Hematopoietic multipotent progenitor cell treated with erythropoietin and hydrocortisone succinate and interleukin-3 and kit ligand, for 4 days (in vitro differentiated cells): ENCODE measurements at places on chromosomes 11 and 22.

DNA sequence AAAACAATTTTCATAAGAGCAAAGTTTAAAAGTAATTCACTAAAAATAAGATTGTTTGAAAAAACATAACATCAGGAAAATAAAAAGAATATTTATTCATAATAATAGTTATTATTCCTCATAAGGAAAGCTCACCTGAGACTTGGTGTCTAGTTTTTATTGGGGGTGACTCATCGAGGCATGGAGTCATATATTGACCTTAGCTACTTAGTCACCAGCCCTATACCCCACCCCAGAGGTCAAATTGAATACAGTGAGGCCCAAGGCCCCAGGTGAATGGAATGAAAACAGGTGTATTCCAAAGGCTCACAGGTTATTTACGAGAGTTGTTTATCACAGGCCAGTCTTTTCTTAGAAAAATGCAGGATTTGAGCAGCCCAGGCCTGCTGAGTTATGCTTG lies 36.9 kb downstream of the CNTF start:
- no peak for DNase-seq

DNA sequence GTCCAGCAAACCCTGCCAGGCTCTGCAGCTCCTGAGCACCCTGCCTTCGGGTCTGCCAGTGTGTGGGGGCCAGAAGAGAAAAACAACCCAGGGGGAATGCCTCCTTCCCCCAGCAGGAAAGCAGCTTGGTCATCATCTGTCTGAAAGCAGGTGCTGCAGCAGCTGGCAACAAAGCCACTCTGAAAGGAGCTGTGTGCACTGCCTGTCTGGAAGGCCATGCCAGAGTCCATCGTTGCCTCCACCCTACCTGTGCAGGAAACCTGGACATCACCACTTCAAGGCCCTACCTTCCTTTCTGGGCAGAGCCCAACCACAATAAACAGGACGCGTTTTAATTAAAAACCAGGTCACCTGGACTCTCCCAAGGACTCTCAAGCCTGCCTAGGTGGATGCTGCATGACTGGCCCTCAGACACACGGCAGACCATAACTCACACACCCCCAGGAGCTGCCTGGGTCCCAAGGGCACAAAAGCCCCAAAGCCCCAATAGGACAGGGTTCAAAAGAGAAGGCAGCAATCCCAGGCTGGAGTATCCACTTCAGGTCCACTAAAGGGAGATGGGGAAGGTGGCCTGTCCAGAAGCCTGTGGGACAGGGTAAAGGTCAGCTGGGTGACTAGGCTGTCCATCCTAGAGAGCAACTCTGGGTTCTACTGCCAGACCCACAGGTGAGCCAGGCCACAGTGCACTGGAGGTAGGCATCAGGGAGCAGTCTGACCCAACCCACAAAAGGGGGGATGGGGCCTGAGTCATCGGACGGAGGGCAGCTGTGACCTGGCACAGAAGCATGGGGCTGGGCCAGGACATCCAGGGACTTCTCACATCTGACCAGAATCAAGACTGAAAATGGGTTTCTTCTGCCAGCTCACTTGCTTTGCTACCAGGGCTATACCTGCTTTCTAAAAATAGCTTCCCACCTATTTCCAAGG lies 6.1 kb downstream of the GNB1L start:
- no peak for DNase-seq

GRCh38 chr11:387193-387793 lies 6.7 kb upstream of the PKP3 start:
- no peak for DNase-seq

- DNase-seq, result peak; percentile 60
These were observed at the start of gene TMEM25 for GRCh38 chr11:118530683-118531596. Gene TMEM25 (plus strand): TSS chr11:118531192. CDS start chr11:118531802, 610 bp downstream.

- no peak for DNase-seq
These were observed 42.8 kb upstream of the SLC37A2 start for GRCh38 chr11:125020342-125020741.

- no peak for DNase-seq
These were observed 1.9 kb upstream of the SMTN start for GRCh38 chr22:31079095-31079642.

- peak; percentile 27 for DNase-seq
These were observed 12.0 kb downstream of the TBC1D22A start for GRCh38 chr22:46774253-46774979.

DNA sequence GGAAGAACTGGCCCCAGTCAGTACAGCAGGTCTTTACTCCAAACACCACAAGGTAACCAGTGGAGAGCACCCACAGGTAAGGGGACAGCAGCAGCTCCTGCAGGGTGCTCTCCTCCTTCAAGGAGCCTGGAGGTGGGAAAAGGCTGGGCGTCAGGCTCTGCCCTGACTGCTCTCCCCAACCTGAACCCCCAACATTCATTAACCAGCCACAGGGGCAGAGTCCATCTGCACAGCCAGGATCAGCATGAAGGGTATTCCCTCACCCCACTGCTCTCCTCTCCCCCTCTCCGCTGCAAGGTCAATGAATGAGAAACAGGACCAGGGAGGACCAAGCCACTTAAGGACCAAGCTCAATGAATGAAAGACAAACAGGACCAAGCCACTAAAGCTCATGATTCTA lies 3.7 kb downstream of the SLC37A4 start:
- DNase-seq, result no peak

GRCh38 chr11:68714060-68714856 lies 29.9 kb downstream of the GAL start:
- no peak for DNase-seq

- no peak for DNase-seq
These were observed 14.8 kb downstream of the SHISA8 start for GRCh38 chr22:41899992-41900651.

DNA sequence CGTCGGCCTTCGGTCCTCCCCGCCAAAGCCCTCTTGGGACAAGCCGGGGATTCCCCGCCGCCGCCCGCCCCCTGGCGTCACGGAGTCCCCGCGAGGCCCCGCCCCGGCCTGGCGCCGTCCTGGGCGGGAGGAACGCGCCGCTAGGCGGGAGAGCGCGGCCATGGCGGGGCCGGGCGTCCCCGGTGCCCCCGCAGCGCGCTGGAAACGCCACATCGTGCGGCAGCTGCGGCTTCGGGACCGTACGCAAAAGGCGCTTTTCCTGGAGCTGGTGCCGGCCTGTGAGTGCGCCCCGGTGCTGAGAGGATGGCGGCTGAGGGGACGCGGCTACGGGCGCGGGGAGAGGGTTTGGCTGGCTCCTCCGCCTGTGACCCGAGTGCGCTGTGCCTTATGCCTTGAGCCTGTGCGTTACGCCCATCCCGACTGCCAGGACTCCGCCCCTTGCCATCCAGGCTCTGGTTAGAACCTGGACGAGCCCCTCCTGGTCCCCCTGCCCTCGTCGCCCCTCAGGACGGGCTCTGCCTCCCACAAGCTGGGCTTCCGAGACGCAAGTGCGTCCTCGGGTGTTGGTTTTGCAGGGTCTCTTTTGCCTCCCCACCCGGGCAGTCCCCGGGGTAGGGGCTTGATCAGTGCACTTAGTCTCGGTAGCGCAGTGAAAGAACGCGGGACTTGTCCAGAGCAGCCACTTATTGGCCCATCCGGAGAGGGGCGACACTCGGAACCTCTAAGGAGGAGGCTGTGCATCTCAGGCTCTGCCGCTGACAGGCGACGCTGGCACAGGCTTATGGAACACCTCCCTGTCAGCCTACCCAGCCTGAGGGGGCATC lies at the start of gene ATG16L2:
ATG16L2 (plus strand) TSS at position 126 of the 824 bp plus-strand sequence; CDS start at position 161, 35 bp downstream.
- DNase-seq, result peak; percentile 94

GRCh38 chr11:108959874-108960273 lies 295.0 kb downstream of the DDX10 start:
- no peak for DNase-seq

DNA sequence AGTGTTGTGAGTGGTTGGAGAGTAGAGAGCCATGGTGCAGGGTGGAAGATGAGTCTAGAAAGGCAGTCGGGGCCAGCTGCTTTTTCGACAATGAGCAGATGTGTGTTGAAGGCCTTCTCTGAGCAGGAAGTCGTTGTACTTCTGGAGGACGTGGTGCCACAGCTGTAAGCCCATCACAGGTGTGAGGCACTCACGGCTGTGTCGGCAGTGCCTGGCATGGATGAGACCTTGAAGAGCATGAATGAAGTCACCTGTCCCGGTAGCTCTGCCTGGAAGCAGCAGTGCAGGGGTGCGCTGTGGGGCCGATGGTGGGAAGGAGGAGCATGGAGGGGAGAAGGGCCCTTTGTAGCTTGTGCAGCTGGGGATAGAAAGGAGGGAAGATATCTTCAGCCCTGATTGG lies 165.2 kb downstream of the PKNOX2 start:
- no peak for DNase-seq

DNA sequence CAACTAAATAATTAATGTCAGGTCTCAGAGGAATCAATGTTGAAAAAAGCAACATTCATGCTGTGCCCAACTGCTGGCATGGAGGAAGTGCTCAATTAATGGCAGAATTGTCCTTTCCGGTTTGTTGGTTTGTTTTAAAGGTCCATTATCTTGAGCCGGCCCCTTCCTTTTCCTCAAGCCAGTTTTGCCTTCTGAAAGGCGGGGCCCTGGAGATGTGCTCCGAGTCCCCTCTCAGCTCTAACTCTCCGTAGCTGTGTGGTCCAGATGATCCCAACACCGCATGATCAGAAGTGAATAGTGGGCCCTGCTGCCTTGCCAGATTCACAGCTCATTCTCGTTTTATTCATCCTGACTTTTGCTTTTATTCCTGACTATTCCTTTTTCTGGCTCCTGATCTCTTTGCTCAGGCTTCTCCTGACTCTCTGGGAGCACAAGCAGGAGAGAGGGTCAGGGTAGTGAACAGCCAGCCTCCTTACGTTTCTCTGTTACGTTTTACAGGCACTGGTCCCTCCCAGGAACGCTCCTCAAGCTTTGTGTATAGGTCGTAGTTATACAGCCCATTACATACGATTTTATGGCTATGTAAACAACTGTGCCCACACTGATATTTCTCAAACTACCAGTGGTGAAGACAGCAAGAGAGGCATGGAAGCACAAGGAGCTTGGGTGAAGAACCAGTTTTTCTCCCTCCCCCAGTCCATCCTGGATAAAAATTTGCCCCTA lies 265.9 kb downstream of the LARGE1 start:
- no peak for DNase-seq

DNA sequence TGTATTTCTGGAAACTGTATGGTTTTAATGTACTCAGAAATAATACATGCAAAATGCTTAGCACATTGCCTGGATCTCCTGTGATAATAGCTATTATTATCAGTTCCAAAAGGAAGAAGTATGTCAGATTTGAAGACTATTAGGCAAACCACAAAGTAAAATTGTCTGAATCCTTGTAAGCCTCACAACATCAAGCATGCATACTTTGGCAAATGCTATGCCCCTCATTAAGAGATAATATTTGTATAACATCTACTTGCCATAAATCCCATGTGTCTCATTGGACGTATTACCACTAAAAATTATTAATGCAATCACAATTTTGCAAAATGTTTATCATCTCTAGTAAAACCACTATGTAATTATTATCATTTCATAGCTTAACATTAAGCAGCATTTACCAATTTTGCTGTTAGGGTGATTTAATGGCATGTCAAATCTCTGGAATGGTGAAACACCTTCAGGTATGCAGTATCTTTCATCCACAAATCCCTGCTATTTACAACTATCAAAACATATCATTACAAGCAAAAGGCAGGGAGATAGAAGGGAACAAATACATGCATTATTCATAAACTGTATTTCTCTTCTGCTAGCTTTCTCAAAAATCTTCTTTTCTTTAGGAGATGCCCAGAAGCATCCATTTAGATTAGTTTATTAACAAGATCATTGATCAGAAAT lies 974.6 kb upstream of the RAG2 start:
- DNase-seq, result no peak

DNA sequence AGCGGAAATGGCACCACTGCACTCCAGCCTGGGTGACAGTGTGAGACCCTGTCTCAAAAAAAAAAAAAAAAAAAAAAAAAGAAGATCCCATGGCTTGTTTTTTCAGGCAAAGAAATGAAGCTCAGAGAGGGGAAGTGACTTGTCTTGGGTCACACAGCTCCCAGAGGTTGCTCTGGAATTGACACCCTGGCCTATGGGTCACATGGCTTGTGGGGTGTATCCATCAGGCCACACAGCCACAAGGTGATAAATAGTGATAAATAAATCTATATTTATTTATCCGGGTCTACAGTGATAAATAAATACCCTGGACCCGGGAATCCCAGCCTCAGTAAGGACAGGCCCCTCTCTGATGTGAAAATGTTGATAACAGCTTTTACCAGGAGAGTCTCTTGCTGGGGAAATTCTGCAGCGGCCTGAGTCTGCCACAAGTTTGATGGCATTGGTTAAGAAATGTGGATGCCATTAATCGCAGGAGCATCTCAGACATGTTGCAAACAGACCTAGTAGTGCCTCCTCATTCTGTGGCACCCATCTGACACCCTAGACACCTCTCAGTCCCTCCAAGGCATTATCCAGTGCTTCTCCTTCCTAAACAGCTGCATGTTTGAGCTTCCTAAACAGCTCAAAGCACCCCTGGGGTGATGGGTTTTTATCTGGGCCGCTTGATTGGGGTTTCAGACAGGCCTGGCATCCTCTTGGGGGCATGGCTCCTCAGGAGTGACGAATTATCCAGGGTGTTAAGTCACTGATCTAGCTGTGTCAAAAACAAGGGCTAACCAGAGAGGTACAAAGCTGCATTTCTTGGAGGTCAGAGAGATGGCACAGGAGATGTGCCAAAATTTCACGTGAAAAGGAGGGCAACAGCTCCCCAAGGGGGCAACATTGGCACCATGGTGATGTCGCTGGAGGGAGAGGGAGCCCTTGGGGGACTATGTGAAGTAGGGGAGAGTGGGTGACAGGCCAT lies 1.9 kb upstream of the EMID1 start:
- peak; percentile 66 for DNase-seq

DNA sequence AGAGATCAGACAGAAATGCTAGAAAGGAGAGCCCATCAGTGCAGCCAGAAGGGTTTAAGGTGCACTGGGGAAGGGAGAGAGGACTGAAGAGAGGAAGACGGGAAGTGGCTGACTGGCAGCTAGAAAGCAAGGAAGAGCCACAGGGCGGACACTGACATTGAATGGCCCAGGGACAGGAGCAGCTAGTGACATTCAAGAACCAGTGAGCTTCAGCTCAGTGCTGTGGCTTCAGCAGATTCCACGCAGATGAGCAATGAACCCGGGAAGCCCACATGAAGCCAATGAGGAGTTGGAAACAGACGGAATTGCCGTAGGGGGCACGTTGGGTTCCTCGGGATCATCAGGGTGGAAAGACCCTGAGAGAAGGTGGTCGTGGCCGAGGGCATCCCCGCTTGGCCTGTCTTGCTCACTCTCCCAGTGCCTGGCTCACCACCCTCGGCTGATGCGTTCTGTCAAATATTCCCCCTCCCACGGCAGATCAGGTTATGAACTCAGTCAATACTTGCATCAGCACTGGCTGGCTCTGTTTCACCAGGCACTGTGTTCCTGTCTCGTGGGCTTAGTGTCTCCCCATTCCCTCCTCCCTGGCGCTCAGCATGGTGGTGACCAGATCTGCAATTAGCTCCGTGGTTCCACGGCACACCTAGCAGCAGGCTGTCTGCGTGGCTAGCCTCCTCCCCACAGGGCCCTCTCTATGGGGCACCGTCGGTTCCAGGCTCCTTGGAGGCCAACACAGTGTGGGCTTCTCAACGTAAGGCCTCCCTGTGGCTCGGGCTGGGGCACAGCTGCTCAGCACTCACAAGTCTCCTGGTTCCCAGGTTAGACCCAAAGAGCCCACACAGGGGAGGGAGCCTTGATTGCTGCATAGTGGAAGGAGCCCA lies 145.5 kb downstream of the TRIM29 start:
- DNase-seq, result no peak
